Heart left ventricle (tissue), 16 donors: ENCODE measurements at places on chromosomes 6 and 20. TPM values are rescaled to one million over a fixed set of nuclear protein-coding genes. Genes with fewer than 3 reads are reported as not detected.
A peak's percentile ranks its signal among the peaks of the same experiment; 100 is the strongest.

DNA sequence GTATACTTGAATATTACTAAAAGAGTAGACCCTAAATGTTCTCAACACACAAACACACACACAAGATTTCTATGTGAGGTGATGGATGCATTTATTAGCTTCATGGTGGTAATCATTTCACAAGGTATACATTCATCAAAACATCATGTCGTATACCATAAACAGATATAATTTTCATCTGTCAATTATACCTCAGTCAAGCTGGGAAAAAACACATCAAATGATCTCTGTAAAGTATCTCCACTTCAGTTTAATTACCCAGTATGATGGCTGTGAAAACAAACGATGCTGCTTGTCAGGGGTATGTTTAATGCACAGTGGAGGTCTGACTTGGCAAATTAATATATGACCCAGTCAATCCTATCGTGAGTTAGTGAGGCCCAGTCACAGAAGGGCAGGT lies 157.2 kb downstream of the MTFR2 start:
- H3K27ac ChIP-seq: no peak overlapping the region
- DNase-seq: no peak
- no peaks in the 10 kb centered on the region for H3K27me3 ChIP-seq

The BANF2 gene
- total RNA-seq: not detected

GRCh38 chr6:166417285-166417691 lies 34.5 kb upstream of the MPC1 start:
- H3K27me3 ChIP-seq: no peaks in the 10 kb centered on the region
- peaks cover 71% of the 10 kb centered on the region for H3K36me3 ChIP-seq
- no peaks in the 10 kb centered on the region for H3K4me1 ChIP-seq
- H3K27ac ChIP-seq: no peak overlapping the region

DNA sequence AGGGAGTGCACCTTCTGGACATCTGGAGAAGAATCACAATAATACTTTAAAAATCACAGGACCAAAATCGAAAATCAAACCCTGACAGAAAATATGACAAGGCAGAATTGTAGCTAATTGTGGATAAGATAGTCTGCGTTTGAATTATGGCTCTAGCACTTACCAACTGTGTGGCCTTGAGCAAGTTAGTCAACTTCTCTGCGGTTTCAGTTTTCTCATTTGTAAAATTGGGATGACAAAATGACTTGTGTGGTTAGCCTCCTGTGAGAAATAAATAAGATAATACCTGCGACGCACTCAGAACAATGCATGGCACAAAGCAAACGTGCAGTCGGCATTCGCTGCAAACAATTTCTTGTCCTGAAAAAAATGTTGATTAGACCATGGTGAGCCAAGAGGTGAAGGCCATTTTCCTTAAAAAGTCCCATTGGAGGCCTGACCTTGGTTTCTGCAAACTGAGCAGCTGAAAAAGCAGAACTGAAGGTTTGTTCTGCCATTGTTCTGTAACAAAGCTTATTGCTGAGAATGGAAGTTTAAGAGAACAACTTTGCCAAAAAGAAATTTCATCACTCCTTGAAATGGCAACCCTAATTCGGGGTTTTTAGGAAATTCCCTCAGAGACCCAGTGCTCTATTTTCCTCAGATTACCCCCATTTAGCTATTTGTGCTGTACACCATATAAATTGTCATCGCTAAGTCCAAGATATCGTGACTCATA lies 266.3 kb downstream of the ERMARD start:
- H3K4me3 ChIP-seq: no peak overlapping the region
- no peaks in the 10 kb centered on the region for H3K4me1 ChIP-seq
- no peaks in the 10 kb centered on the region for H3K27me3 ChIP-seq
- H3K27ac ChIP-seq: peak overlapping the region; percentile 52

DNA sequence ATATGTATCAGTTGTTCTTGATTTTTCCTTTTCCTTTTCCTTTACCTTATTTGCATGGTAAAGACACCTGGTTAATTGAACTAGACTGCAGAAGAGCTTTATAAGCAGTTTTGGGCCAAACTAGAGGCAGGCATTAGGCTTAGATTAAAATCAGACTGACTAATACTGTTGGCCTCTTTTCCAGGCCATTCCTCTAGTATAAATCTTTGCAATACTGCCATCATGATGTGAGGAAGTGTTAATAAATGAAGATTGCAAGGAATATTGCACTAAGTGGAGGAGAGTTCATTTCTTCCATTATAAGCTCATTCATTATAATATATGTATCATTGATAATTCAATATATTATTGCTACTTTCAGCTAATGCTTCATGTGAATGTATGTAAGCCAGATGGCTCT lies 163.8 kb downstream of the MMUT start:
- no peak overlapping the region for H3K27ac ChIP-seq
- DNase-seq: no peak
- H3K4me3 ChIP-seq: no peak overlapping the region
- H3K27me3 ChIP-seq: no peaks in the 10 kb centered on the region

GRCh38 chr6:72132851-72133250 lies 246.5 kb downstream of the RIMS1 start:
- H3K27me3 ChIP-seq: no peaks in the 10 kb centered on the region
- no peaks in the 10 kb centered on the region for H3K4me1 ChIP-seq
- no peak for DNase-seq
- no peak overlapping the region for H3K4me3 ChIP-seq

The OR2J3 gene
- not detected for total RNA-seq

DNA sequence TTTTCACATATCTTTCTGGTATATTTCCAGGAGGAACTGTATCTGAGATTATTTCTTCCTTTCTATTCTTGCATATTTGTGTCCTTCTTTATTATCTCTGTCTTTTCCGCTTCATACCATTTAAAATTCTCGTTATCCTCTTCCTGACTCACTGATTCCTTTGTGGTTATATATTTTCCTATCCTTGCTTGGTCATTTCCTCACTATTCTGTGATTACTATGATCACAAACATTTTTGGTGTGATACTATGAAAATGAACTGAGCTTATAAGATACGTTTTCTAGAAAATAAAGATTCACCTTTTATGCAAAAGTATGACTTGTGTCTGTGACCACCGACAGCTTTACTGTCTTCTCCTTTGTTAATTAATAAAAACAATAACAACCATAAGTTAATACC lies 26.5 kb upstream of the MYCT1 start:
- no peak overlapping the region for H3K27ac ChIP-seq
- no peak for DNase-seq
- peaks cover 3% of the 10 kb centered on the region for H3K4me1 ChIP-seq

The TPBG gene
- total RNA-seq: 5.1 TPM

- H3K4me3 ChIP-seq: no peak overlapping the region
- H3K27me3 ChIP-seq: no peaks in the 10 kb centered on the region
- H3K36me3 ChIP-seq: no peaks in the 10 kb centered on the region
- DNase-seq: no peak
Observed at GRCh38 chr6:126175251-126175650, 164.7 kb upstream of the CENPW start.

GRCh38 chr6:138465007-138465645 lies 34.2 kb downstream of the NHSL1 start:
- H3K27ac ChIP-seq: no peak overlapping the region
- no peak overlapping the region for H3K4me3 ChIP-seq
- H3K4me1 ChIP-seq: no peaks in the 10 kb centered on the region
- no peaks in the 10 kb centered on the region for H3K36me3 ChIP-seq

GRCh38 chr6:39800034-39801032 lies 8.2 kb downstream of the DAAM2 start:
- H3K27ac ChIP-seq: no peak overlapping the region
- no peaks in the 10 kb centered on the region for H3K4me1 ChIP-seq
- no peak overlapping the region for H3K4me3 ChIP-seq
- DNase-seq: no peak

The PTCHD4 gene
- total RNA-seq: 0.93 TPM
